ENCODE measurements at places on chromosomes 1 and 21.

DNA sequence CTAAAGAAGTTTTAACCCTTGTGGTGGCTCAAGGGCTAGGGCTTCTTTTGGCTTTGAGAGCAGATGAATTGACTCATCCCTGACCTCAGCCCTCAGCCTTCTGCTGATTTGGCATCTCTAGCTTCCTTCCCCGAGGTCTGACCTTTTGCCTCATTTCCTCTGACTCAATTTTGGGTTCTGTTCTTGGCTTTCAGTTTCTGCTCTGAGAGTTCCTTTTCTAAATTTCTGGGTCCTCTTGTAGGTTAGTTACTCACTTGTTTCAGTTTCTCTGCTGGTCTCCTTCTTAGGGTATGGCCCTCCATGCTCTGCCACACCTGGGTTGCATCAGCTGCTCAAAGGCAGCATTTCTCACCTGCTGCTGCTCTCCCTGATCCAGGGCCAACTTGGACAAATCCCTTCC is 19.4 kb downstream of the PDE4B start:
- DNase-seq: peak; percentile 81

- no peak for DNase-seq
Measured at GRCh38 chr1:40985161-40985560, 5.7 kb downstream of the CTPS1 start.

GRCh38 chr1:51325878-51326755 is 4.2 kb downstream of the TTC39A start:
- DNase-seq: no peak

DNA sequence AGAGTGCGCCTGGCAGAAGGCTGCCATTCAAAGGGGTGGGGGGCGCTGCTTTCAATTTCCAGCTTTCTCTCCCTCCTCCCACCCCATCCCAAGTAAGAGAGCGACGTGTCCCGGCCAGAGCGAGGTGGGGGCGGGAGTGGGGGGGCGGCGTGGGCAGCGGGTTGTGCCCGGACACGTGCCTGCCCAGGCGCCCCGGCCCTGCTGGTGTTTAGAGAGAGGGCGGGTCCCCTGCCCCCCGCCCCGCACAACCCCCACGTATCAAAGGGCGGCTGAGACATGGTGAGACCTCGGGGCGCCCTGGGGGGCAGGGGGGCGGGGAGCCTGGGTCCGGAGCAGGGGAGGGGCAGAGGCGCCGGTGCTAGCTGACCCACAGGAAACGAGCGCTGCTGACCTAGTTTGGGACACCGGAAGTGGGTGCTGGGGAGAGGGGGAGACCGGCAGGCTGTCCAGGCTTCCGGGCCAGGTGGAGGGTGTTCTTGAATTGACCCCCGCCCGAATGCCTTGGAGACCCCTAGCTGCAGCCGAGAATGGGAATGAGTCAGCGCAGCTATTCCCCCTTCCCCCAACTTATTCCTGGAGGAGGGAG is 1.3 kb downstream of the ZBTB7B start:
- DNase-seq: peak; percentile 76

DNA sequence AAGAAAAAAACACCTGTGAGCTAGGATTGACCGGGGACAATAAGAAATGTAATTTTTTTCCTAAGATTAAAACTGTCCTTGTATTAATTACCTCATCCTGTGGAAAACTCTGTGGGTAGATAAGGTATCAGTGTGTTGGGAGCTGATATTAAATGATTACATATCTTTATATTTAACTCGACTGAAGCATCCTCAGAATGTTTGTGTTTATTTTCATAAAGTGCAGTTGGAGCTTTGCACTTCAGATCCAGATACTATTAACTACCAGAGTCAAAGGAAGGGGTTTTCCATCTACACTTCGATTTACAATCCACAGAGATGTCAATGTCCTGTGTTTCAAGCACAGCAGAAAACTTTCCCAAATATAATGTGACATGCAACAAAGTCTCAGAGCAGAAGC is 164.5 kb downstream of the NR5A2 start:
- no peak for DNase-seq

- DNase-seq: no peak
Measured at GRCh38 chr21:46297338-46298271, 11.5 kb downstream of the YBEY start.

DNA sequence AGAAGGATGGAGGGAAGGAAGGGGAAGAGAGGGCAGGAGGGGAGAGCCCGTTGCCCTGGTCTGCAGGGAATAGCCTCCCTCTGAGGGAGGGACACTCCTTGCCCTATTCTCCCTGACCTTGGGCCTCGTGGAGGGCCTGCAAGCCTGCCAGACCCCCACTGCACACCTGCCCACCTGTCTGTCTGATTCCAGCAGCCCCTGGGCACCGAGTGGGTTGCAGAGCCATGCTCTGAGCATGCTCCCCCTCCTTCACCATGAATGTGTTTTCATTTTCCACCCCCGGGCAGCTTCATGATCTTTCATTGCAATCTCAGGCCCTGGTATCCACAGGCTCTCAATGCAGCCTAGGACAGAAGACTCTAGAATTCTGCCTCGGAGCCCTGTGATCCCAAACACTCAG is 5.1 kb upstream of the NPHP4 start:
- no peak for DNase-seq

DNA sequence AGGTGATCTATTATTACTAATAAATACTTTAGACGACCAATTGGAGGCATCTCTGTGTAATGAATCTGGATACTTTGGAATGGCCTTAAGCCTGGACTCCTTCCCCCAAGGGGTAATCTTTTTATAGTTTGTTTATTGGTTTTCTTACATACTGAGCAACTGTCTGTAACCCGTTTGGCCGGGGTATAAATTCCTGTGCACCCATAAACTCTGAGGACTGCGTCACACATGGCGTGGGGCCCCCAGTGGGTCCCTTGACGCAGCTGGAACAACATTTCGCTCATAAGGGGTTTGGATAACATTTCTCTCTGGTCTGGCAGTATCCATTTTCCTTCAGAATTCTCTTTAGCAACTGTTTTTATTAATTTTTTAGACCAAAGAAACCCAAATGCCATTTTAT is 26.5 kb downstream of the SCCPDH start:
- DNase-seq: peak; percentile 22

DNA sequence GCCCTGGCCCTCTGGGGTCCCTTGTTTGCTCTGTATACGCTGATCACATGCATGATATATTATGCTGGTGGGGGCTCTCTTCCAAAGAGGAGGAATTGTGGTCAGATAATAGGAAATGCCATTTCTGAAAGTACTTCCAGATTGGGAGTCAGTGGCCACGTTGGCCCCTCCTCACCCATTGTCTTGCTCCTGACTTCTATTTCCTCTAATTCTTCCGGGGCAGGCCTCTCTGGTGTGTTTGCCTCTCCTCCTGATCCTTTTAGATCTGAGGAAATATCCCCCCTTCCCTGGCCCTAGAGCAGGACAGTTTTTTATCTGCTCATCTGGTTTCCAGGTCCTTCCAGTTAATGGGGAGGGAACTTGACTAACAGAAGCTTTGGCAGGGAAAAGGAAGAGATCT is 2.9 kb downstream of the VANGL2 start:
- DNase-seq: no peak

DNA sequence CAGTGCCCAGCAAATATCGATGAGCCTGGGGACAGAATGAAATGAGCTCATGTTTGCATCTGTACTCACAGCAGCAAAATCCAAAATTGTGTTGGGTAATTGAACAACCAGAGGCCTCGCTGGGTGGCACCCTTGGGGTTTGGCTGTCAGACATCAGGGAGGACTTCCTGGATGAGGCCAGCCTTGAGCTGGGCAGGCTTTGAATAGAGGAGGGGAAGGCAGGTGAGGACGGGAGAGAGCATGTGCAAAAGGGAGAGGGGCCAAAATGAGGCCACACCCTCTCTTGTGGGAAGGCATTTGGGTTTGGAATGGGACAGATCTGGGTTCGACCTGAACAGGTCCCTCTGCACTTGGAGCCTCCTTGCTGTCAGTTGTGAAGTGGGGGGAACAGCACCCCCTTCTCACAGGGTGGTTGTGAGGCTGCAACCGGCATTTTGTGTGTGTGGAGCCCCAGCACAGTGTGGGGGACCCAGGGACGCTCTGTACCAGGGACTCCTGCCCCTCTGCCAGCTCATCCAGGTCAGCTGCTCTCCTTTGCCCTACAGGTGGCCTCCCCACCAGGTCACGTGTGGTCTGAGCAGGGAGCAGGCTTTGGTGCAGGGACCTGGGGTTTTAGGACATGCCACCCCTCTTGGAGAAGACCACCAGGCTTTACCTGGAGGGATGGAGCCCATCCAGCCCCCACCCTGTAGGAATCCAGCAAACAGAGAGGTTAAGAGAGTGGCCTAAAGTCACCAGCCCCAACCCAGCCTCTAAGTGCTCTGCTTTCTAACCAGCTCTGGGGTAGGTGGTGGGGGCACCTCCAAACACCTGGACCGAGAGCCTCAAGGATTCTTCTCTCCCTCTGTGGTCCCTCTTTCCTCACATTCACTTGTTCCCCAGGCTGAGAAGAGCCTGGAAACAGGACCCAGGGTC is 521.8 kb downstream of the PTPRU start:
- DNase-seq: no peak

DNA sequence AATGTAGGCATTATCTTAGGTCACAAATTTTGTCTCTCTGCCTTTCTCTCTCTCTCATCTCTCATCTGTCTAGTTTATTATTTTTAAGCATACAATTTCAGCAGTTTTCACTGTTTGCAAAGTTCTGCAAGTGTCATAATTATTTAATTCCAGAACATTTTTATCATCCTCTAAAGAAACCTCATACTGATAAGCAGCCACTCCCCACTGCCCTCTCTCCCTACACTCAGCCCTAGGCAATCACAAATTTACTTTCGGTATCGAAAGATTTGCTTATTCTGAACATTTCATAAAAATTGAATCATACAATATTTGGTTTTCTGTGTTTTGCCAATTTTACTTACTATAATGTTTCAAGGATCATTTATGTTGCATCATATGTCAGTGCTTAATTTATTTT is 16.6 kb downstream of the OR6Y1 start:
- DNase-seq: no peak

- DNase-seq: no peak
Measured at GRCh38 chr1:234168061-234168724, 205.1 kb upstream of the COA6 start.

DNA sequence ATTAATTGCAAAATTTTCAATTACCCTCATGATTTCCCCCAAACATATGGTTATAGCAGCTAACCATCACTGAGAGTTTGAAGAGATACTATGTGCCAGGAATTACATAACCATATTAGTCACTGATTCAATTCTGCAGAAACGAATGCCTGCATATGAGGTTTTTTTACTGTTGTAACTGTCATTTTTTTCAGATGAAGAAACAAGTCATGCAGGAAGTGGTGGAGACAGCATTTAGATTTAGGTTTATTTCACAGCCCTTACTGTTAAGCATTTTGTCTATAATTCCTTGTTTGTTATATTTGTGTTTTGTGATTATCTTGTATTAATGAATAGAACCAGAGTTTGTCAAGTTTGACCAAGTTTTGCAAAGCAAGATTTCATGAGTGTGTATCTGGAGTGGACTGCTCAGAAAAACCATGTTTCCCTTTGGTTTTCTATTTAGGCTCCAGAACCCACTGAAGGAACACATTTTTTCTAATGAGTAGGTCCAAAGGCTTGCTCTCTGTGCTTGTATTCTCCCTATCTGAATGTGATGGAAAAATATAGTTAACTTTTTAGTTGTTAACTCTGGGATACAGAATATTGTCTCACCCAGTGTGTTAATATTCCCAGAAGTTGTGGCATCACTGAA is 308.5 kb upstream of the ADAMTS5 start:
- DNase-seq: peak; percentile 51

DNA sequence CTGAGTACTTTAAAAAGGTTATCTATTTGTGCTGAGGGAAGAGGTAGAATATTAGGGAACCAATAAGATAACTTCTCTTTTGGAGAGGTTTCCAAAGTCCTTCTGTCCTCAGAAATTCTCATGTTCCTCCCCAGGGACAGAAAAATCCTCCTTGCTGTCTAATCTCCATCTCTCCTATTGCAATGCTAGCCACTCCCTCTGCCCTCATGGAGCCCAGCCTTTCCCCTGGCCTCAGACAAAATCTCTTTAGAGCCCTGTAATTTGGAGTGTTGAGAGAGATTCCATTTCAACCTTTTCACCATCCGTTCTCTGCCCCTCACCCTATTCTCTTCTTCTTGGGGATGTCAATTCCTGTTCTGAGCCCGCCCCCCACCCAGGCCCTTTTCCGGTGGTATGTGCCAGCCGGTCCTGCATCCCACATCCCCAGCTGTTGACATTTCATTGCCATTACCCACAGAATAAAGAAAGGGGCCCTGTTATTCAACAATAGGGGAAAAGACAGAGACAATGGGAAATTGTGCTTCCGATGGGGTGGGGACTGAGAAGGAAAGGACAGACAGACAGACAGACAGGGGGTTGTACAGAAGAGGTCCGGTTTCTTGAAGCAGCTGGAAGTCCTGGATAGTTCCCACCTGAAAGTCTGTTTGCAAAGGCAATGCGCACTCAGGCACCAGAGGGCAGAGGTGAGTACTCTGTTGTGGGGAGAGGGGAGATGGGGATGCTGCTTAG is at the start of gene HAPLN2:
HAPLN2 (plus strand) TSS at position 563 of the 729 bp plus-strand sequence. CDS start 4,076 bp downstream, outside the sequence.
- no peak for DNase-seq

GRCh38 chr1:171140956-171141687 is 44.0 kb upstream of the FMO2 start:
- DNase-seq: no peak

GRCh38 chr1:43522776-43523480 is 7.8 kb upstream of the PTPRF start:
- peak; percentile 38 for DNase-seq

DNA sequence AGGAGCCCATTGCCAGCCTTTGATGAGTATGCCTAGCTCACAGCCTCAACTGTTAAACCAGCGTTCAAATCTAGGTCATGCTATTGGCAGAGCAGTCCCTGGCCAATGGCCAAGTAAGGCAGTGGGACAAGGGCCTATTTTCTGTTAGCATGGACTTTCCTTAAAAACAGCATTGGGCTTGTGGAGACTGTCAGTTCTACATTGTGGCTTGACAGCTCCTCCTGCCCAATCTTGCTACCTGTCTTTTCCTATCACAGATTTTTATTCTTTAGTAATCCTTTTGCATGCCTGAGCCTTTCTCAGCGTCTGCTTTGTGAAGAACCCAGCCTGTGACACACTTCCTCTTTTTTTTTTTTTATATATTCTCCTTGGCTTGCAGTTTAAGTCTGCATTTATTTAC is 56.4 kb downstream of the DIP2A start:
- no peak for DNase-seq

DNA sequence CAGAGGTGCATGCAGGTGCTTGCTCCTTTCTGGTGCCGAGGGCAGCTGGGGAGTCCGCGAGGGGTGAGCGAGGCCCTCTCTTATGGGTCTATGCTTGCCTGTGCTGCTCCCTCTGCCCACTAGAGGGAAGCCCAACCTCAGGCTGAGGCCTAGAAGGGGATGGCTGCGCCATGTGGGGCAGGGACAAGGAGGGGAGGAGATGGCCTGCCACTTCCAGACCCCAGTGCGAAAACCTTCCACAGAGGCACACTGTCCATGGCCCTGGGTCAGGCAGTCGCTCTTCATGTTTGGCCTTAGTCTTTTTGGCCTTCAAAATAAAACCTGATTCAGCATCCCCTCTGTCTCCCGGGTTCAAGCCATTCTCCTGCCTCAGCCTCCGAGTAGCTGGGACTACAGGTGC is 14.0 kb downstream of the RHBG start:
- peak; percentile 57 for DNase-seq

DNA sequence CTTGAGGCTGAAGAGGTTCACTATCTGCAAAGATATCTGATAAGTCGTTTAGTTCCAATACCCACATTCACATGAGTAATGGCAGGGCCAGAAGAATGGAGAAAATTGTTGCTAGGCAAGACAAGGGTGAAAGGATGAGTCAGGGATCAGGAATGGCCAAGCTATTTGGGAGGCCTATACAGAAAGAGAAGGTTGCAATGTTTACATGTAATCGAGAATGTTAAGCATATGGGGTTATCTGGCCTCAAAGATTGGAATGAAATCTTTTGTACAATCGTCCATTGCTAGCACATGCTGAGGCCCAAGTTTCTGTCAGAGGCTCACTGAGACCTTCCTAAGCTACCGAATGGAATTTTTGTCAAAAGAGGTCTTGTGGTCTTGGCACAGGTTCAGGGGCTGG is 299.9 kb upstream of the PLD5 start:
- DNase-seq: peak; percentile 20
